Left renal pelvis (tissue), 4 donors: ENCODE measurements at places on chromosomes 7 and 10. TPM values are rescaled to one million over a fixed set of nuclear protein-coding genes. Genes with fewer than 3 reads are reported as not detected.

ANKRD7 gene
- 2.6 TPM for polyA plus RNA-seq

TBC1D12 gene
- 22.1 TPM for polyA plus RNA-seq

TFR2 gene
- 1.5 TPM for polyA plus RNA-seq

CYP26C1 gene
- polyA plus RNA-seq, result 0.06 TPM

KCNMA1 gene
- polyA plus RNA-seq, result 4.9 TPM

TAS2R39 gene
- polyA plus RNA-seq, result not detected

TDRD1 gene
- 0.11 TPM for polyA plus RNA-seq

SFXN2 gene
- polyA plus RNA-seq, result 63.1 TPM

PTPN20 gene
- 4.0 TPM for polyA plus RNA-seq

MAGI2 gene
- 31.3 TPM for polyA plus RNA-seq

PPP1R3C gene
- polyA plus RNA-seq, result 48.9 TPM

RBM33 gene
- 39.1 TPM for polyA plus RNA-seq
